ENCODE measurements at places on chromosomes 6 and 20.
A peak's percentile ranks its signal among the peaks of the same experiment; 100 is the strongest.

- no peak for DNase-seq
These were observed 198.9 kb downstream of the MTFR2 start for GRCh38 chr6:136051140-136051775.

DNA sequence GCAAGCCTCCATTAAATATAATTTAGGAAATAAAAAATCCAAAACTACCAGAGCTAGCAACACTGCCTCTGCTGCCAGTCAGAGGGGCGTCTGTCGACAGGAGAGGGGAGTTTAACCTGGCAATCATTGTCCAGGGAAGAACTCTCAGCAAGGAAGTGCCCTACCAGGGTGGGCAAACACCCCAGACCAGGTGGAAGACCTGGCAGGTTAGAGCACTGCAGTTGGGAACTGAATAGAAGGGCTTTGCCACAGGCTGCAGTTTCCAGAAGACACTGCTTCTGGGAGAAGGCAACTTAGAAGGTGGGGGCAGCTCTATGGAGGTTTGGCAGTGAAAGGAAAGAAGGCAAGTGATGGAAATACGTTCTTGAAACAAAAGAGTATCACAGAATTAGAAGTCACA, 11.5 kb downstream of the NAPB start:
- DNase-seq = no peak

DNA sequence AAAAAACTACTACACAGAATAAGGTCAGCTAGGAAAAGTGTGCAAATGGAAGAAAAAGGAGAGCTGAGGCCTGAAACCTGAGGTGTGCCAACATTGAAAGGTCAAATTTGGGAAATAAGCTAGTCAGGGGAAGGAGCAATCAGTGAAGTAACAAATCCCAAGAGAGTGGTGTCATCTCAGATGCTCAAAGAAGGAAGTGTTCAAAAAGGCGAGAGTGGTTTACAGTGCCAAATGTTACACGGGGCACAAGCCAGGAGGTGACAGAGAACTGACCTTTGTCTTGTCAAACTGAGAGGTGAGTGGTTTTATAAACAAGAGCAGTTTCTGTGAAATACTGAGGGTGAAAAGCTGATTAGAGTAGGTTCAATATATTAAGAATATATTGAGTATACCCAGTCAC, 83.0 kb upstream of the TCF21 start:
- no peak for DNase-seq

GRCh38 chr20:22213271-22213670, 371.1 kb downstream of the FOXA2 start:
- DNase-seq = no peak

DNA sequence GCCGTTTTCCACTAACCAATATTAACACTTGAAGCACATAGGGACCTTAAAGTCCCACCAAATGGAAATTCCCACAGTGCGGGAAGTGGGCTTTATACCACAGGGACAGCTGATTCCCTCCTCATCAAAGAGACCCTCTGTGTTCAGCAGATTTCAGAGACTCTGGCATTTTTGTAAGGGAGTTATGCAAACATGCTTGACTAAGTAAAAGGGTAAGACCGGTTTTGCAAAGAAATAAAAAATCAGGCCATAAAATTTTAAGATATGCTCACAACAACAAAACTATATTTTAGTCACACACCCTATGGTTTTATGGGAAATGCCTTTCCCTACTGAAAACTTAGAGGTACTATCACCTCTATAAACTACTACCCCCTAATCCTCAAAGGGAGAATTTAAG, 45.4 kb upstream of the SPTLC3 start:
- no peak for DNase-seq

DNA sequence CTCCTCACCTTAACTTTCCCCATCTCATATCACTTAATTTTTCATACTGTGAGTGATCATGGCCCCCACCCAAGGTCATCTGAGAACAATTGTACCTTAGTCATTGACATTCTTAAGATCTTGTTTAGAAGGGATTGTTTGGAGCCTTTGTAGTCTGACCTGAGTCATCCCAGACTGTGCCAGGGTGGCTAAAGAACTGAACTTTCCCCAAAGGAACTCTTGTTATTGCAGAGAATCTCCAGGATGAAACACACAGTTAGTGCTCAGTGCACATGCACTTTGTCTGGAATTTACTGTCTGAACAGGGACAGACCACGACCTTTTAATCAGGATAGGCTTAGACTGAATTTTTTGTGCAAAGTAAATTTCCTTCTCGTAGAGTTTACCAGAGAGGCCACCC, 112.6 kb upstream of the CCN2 start:
- DNase-seq = peak; percentile 59

- DNase-seq = peak; percentile 61
These were observed 122.6 kb upstream of the IFNGR1 start for GRCh38 chr6:137341681-137342195.

GRCh38 chr6:145798530-145798929, 16.1 kb downstream of the FBXO30 start:
- DNase-seq = no peak

GRCh38 chr6:167666571-167667203, 160.0 kb upstream of the AFDN start:
- no peak for DNase-seq

DNA sequence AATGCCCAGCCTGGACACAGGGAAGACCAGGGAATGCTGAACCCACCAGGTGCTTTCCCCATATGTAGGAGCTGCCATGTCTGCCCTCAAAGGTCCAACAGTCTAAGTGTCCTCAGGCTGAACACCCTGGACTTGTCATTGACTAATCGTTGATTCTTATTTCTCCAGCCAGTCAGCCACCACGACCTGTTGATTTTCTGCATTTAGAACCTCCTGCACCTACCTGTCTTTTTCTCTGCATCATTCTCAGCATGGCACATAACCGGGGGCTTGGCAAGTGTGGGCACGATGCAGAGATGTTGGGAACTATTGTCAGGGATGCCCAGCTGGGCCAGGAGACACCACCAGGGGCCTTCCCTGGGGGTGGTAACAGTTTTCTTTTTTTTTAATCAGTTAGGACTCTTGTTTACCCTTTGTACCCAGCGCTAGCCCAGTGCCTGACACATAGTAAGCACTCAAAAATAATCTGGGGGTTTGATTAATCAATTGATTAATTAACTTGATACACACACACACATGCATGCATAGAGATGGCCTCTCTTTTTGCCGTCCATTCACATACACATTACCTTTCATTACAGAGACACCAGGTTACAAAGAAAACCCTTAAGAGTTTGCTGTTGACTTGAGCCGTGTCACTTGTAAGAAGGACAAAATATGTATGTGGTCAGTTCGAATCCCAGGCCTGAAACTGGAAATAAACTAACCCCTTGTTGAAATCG, 29.0 kb upstream of the SCUBE3 start:
- no peak for DNase-seq

DNA sequence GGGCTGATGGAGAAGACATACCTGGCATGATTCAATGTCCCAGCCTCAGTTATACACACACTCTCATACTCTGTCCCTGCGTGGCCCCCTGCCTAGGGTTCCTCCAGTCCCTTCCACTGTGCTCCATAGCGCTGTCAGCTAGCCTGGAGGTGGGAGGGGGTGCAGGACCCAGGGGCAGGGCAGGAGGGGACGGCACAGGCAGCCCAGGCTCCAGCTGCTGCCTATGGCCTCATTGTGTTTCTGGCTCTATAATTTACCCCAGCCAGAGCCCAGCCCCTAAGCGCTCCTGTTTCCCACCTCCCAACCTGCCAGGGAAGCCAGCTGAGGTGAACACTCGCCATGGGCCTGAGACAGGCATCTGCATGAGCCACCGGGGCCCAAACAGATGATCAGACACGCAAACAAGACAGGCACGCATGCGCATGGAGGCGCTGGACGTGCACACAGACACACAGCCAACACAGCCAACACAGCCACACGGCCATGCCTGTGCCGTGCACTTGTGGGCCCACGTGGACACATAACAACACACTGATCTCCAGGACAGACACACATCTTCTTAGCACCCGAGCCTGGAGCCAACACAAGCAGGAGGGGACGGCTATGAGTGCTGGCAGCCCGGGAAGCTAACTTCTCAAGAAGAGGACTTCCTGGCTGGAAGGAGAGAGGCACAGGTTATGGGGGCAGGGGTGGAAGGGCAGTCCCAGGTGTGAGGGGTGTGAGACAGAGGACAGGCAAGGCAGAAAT, 124.9 kb downstream of the GRM4 start:
- no peak for DNase-seq

- DNase-seq = peak; percentile 20
These were observed 37.2 kb upstream of the TSPYL1 start for GRCh38 chr6:116316772-116317467.

DNA sequence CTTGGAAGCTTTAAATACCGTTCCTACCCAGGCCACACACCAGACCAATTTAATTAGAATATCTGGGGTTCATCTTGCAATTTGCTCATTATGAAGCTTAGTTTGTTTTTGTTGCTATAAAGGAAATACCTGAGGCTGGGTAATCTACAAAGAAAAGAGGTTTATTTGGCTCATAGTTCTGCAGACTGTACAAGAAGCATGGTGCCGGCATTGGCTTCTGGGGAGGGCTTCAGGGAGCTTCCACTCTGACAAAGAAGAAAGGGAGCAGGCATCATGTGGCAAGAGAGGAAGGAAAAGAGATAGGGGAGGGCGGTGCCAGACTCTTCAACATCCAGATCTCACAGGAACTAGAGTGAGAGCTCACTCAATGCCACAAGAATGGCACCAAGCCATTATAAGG, 73.6 kb downstream of the RNF182 start:
- DNase-seq = no peak

DNA sequence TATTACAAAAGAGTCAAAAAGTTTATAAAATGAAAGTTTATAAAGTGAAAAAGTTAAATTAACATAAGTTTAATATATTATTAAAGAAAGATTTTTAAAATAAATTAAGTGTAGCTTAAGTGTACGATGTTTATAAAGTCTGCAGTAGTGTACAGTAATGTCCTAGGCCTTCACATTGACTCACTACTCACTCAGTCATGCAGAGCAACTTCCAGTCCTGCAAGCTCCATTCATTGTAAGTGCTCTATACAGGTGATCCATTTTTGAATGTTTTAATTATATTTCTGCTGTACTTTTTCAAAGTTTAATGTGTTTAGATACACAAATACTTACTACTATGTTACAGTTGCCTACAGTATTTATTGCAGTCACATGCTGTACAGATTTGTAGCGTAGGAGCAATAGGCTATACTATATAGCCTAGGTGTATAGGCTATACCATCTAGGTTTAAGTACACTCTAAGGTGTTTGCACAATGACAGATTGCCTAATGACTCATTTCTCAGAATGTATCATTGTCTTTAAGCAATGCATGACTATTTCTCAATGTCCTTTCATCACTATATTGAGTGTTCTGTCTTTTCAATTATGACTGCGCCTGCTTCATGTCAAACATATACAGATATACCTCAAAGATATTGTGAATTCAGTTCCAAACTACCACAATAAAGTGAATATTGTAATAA, 1110.3 kb upstream of the MAP3K7 start:
- DNase-seq = no peak

DNA sequence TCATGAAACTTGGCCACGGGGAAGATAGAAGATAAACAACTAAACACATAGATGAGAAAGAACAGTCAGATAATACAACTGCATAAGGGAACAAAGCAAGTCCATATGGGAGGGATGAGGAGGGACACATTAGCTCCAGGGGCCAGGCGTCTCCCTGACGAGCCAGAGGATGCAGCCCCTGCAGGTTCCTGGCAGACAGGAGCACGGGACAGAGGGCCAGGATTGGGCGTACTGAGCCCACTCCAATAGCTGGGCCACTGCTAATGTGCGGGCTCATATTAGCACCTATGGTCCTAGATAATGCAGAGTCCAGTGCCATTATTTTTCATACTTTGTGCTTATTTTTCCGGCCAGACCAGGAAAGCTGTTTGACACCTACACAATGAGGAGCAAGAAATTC, 182.9 kb downstream of the ANKRD60 start:
- DNase-seq = no peak

DNA sequence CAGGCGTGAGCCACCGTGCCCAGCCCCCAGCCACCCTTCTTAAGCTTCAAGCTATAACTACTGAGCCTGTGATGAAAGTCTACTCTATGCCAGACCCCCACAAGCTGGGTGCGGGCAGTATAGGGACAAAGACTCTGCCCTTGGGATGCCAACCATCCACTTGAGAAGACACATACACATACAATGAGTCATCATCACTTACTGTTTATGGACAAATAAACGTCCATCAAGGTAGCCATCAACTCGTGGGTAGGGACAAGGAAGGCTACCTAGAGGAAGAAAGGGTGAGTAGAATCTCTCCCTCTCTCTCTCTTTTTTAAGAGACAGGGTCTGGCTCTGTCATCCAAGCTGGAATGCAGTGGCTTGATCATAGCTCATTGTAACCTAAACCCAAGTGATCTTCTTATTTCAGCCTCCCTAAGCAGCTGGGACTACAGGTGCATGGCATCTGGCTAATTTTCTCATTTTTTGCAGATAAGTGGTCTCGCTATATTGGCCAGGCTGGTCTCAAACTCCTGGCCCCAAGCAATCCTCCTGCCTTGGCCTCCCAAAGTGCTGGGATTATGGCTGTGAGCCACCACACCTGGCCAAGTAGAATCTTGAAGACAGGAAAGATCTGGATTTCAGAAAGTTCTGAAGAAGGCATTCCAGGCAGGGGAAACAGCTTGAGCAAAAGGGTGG, 2.6 kb upstream of the TP53INP2 start:
- no peak for DNase-seq

GRCh38 chr6:116762235-116762634, 3.3 kb downstream of the FAM162B start:
- DNase-seq = no peak

GRCh38 chr20:41483553-41483930, 116.9 kb upstream of the EMILIN3 start:
- no peak for DNase-seq

GRCh38 chr6:81864124-81864523, 111.6 kb upstream of the TENT5A start:
- no peak for DNase-seq

DNA sequence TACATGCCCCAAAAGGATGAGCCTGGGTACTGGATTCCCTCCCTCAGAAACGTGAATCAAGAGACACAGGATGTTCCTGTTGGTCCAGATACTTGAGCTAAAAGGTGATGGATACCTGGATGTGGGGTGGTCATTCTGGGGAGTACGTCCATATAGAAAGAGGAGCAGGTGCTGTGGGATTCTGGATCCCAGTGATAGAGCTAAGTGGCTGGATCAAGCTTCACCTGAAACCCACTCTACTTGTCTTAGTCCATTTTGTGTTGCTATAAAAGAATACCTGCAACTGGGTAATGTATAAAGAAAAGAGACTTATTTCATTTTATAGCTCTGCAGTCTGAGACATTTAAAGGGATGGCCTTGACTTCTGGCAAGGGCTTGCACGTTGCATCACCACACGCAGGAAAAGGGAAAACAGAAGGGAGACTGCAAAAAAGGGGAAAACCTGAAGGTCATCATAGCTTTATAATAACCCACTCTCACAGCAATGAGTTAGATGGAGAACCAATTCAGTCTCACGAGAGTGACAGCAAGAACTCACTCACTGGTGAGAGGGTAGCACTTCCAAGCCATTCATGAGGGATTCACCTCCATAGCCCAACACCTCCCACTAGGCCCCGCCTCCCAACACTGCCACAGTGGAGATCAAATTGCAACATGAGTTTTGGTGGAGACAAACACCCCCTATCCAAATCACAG, 31.2 kb downstream of the RIPOR3 start:
- no peak for DNase-seq
